CD4-positive, alpha-beta T cell treated with Interleukin-21 for 1 hour (primary cell): ENCODE measurements at places on chromosomes 11 and 22.

DNA sequence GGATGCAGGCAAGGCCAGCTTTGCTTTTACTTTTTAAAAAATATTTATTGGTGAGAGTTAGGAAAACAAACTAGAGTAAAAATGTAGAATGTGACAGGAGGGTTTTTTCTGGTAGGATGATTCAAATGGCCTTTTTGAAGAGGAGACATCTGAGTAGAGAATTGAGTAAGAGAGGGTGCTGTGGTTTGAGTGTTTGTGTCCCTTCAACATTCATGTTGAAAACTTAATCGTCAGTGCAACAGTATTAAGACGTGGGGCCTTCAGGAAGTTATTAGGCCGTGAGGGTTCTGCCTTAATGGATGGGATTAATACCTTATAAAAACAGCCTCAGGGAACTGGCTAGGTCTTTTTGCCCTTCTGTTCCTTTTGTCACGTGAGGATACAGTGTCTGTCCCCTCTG is 288.8 kb upstream of the C11orf87 start:
- no peak for DNase-seq

DNA sequence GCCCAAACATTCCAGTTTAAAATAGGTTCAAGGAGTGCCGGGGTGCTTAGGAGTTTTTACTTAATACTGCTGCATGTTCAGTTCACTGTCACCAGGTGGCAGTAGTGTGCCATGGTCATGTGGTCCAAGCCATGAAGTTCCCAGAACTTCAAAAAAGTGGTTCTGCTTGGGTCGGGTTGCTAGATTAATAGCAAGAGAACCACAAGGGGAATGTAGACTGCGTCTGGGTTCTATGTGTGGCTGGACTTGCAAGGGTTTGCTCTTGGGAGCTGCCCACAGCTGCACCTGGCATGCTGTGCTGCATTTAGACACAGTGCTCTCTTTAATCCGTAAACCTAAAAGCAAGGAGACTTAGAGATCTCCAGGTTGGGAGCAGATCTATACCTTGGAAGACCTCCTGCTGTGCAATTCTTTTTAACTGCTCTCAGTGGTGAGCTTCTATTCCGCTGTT is 6.5 kb upstream of the SPON1 start:
- DNase-seq, result peak; percentile 64

- DNase-seq, result no peak
Observed at GRCh38 chr22:28408709-28409108, 270.9 kb downstream of the TTC28 start.

DNA sequence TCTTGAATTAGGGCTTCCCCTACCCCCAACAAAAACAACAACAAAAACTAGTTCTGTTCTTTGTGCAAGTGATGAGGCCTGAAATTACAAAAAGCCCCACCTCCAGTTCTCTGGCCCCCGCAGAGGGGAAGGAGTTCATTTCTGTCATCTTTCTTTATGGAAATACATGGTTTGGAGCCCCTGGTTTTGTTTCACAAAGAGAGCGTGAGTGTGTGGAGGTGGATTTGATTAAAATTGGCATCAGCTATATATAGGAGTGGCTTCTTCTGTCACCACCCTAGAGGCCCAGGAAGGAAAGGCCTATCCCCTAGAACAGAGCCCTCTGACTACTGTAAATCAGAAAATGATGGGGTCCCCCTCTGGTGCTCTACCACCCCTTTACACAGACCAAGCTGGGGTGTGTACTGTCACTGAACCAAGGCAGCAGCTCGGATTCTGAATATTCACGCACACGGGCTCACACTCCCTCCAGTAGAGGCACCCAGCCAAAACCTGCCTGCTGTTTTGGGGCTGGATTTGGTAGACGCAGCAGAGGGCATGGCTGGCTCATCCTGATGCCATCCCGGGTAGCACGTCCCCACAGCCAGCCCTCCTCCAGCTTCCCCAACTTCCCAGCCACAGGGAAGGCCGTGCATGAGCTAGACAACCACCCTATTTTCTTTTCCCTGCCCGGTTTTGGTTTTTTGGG is 19.4 kb downstream of the RCOR2 start:
- DNase-seq, result no peak

- DNase-seq, result no peak
Observed at GRCh38 chr11:126048197-126048596, 14.5 kb downstream of the CDON start.
